ENCODE measurements at places on chromosomes 2 and 18. TPM values are rescaled to one million over a fixed set of nuclear protein-coding genes. Genes with fewer than 3 reads are reported as not detected.

Gene NT5C1B
- total RNA-seq: not detected

Gene GATA6
- 0.21 TPM for total RNA-seq

Gene SCTR
- 0.09 TPM for total RNA-seq

DNA sequence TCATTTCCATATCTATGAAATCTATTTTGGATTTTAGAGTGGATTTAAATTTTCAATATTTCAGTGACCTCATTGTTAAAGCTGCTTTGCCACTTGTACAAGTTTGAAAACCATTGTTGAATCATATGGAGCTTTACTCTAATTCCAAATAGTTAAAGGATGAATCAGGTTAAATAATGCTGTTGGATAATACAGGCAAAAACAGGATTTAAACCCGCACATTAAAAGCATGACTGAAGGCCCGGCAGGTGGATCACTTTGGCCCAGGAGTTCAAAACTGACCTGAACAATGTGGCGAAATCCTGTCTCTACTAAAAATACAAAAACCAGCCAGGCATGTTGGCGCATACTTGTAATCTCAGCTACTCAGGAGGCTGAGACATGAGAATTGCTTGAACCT, 68.3 kb downstream of the RIF1 start:
- no peak overlapping the region for H3K4me3 ChIP-seq
- no peak for DNase-seq
- peaks cover 5% of the 10 kb centered on the region for H3K4me1 ChIP-seq
- H3K27ac ChIP-seq: 0 out of 2 replicates have a peak overlapping the region, but pooled peaks have one; percentile 22

DNA sequence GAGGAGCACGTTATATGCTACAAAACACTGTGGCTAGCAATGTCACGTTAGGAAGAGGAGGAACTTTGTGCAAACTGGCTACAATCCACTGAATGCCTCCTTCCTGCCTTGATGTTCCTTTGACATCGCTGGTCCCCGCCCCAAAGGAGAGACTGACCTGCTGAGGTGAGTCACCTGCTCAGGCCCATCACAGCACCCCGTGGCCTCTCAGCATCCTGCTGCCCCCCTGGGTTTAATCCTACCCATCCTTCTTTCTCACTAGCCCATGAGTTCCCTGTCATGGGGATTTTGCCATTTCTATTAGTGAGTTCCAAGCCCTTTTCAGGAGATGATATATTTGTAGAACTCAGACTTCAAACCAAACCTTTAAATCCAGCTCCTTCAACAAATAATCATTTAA, 16.2 kb downstream of the DLGAP1 start:
- DNase-seq: no peak
- H3K27me3 ChIP-seq: no peaks in the 10 kb centered on the region
- H3K36me3 ChIP-seq: peaks cover 2% of the 10 kb centered on the region
- H3K4me1 ChIP-seq: peaks cover 25% of the 10 kb centered on the region
- no peak overlapping the region for H3K4me3 ChIP-seq

DNA sequence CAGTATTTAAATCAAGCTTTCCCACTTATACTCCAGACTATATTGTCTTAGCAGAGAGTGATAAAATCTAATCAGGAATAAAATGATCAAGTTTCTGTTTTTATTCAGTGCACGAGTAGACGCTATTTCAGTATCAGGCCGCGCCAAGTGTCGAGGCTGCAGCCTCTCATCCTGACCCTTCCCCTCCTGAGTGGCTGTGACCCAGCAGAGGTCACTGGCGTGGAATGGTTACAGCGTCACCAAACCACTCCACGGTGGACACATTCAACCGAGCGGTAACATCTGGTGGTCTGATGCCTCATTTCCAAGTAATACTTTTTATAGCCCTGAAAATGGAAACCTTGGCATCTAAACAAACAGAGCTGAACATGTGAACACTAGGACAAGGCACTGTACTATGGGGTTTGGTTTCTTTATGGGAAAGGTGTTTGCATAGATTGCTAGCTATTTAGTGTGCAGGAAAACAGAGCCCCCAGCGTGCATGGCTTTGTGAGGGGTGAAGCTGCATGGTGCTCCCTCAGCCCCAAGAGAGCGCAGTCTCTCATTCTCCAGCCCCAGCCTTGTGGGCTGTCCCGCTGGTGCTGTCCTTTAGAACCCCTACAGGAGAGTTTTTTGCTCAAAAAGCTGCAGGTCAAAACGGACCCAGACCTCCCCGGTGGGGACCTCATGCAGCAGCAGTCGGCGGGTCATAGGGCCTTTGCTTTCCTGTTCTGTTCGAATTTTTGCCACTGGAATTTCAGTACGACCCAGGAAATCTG, 28.4 kb downstream of the FAM228A start:
- peaks cover 4% of the 10 kb centered on the region for H3K36me3 ChIP-seq
- H3K27me3 ChIP-seq: no peaks in the 10 kb centered on the region
- DNase-seq: no peak

DNA sequence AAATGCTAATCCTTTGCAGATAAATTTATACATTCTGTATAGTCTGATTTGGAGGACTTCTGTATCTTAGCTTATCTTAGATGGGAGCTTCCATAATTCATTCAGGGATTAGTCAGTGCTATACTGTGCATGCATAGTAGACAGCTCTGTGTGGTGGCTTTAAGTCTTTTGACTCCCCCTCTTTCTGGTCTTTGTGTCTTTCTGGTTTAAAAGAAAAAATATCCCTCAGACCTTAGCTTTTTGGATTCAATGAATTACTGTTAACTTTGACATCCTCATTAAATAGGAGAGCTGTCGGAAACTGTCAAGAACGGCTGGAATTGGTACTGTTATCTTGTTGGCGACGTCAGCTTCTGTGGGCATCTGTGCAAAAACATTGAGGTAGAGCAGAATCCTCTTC, 130.4 kb downstream of the SPTBN1 start:
- H3K4me1 ChIP-seq: peaks cover 76% of the 10 kb centered on the region
- H3K36me3 ChIP-seq: no peaks in the 10 kb centered on the region
- no peak for DNase-seq
- no peaks in the 10 kb centered on the region for H3K27me3 ChIP-seq
- no peak overlapping the region for H3K4me3 ChIP-seq
- no peak overlapping the region for H3K27ac ChIP-seq

DNA sequence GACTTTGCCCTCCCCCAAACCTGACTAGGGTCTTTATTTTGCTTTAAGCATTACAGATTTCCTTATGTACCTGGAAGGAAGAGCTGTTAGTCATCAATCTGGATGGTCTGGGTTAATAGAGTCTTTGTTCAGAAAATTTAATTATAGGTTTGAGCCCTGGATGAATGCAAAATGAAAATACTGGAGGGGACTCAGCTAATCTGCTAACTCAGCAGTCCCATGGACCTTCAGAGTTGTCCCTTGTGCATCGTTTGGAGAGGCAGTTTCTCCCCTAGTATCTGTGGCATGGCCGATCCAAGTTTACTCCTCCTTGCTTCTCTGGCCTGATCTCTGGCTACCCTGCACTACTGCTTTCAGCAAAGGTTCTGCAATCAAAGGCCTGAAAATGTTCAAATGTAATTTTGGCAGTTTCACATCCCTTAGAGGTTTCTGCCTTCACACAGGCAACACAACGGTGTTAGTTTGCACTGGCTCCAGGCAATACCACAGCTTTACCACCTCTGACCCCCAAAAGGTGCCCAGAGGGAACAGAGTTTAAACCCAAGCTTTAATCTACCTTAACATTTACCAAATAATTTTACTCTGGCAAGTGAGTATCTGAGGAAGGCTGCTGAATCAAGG, 134.3 kb downstream of the THADA start:
- peak overlapping the region; percentile 13 for H3K27ac ChIP-seq
- no peaks in the 10 kb centered on the region for H3K27me3 ChIP-seq
- no peaks in the 10 kb centered on the region for H3K36me3 ChIP-seq
- H3K4me1 ChIP-seq: peaks cover 15% of the 10 kb centered on the region
